NCI-H345 (cell line): ENCODE measurements at places on chromosomes 1 and 21.
A peak's percentile ranks its signal among the peaks of the same experiment; 100 is the strongest.

DNA sequence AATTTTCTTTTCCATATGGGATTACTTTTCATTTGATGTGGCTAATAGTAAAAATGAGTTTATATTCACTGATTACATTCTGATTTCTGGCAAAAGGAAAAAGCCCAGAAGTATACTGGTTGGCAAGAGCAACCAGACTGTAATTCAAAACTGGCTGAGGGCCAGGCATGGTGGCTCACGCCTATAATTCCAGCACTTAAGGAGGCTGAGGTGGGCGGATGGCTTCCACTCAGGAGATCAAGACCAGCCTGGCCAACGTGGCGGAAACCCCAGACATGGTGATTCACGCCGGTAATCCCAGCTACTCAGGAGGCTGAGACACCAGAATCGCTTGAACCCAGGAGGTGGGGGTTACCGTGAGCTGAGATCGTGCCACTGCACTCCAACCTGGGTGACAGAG lies 14.5 kb downstream of the SYT11 start:
- DNase-seq: peak; percentile 26

DNA sequence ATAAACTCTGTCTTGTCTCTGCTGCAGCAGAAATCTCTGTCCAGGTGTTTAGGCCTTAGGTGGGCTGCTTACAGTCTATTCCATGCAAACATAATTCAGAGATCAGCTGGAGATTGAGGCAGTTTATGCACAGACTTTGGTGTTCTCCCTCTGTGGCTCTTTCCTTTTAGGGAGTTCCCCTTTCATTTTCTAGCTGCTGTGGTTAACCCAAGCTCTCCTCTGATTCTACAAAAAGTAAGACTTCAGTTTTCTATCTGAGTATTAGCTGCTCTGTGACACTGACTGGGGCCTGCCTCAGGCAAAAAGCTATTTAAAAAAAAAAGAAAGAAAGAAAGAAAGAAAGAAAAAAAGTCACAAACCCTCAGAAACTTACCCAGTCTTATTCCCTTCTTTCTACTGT lies 211.1 kb downstream of the CAMTA1 start:
- DNase-seq: no peak

GRCh38 chr1:168513656-168514404 lies 30.0 kb downstream of the XCL2 start:
- no peak for DNase-seq

GRCh38 chr1:240466509-240466908 lies 145.4 kb downstream of the GREM2 start:
- no peak for DNase-seq

DNA sequence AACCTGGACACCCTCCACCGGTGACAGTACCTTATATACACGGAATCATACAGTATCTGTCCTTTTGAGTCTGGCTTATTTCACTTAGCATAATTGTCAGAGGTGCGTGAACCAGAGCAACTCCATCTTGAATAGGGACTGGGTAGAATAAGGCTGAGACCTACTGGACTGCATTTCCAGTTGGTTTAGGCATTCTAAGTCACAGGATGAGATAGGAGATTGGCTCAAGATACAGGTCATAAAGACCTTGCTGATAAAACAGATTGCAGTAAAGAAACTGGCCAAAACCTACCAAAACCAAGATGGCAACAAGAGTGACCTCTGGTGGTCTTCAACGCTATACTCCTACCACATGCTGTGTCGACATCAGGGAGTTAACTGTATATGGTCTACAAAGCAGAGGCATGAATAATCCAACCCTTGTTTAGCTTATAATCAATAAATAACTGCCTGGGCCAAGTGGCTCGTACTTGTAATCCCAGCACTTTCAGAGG lies 1.4 kb upstream of the FDPS start:
- peak; percentile 32 for DNase-seq

DNA sequence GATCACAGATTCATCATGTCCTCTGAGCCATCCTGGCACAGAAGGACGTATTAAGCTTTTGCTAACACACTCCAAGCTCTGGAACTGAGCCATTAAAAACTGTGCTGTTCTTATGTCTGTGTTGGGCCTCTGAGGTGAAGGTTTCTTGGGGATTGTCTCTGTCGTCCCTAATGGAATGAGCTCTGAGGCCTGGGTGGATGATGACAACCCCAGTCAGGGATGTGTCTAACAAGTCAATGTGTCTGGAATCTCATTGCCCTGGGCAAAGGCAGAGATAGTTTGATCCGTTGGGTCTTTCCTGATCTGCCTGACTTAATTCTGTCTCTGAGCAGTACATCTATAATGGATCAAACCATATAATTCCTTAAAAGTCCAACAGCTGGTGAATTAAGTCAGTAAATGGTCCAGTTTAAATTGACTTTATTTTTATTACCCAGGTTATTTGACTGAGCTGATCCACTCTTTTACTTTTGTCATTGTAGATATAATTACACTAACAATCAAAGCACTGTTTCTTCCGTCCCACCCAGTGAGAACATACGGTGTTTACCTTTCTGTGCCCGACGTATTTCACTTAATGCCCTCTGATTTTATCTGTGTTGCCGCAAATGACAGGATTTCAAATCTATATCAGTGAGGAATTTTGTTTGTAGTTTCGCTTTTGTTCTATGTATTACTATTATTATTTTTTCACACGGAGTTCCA lies 38.8 kb upstream of the OR2B11 start:
- no peak for DNase-seq

GRCh38 chr1:12539705-12540579 lies 78.1 kb downstream of the DHRS3 start:
- no peak for DNase-seq

GRCh38 chr1:84689514-84690396 lies 506 bp downstream of the SSX2IP start:
- peak; percentile 73 for DNase-seq

- peak; percentile 92 for DNase-seq
Measured at GRCh38 chr1:119711804-119712341, at the start of gene PHGDH. PHGDH (plus strand) TSS chr1:119711934; CDS start chr1:119712023, 89 bp downstream.
